ENCODE measurements at places on chromosomes 6 and 20. TPM values are rescaled to one million over a fixed set of nuclear protein-coding genes. Genes with fewer than 3 reads are reported as not detected.

Gene CD40
- 6.1 TPM for total RNA-seq

DNA sequence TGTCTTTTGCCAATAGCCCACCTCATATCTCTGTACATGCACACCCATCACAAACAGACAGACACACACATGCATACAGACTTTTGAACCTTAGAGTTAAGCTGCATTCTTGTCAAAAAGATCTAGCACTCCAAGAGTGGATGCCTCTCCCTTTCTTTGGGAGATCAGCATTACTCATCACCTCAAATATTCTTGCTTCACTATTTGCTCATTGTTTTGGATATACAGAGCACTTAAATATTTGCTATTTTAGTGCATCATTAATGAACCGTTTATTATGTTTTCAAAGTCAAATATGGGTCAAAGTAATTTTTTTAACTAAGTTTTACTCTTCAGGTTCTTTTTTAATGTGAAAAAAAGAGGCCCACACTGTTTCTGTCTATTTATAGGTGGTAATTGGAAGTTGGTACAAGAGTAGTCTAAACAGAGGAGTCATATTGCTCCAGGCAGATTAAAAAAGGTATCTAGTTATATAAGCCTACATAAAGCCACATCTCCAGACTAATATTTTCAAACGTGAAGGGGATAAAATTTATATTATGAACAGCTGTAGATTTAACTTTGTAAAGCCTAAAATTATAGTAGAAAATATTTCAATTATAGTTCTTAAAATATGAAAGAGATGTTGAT lies 102.6 kb downstream of the FLRT3 start:
- no peak for DNase-seq

DNA sequence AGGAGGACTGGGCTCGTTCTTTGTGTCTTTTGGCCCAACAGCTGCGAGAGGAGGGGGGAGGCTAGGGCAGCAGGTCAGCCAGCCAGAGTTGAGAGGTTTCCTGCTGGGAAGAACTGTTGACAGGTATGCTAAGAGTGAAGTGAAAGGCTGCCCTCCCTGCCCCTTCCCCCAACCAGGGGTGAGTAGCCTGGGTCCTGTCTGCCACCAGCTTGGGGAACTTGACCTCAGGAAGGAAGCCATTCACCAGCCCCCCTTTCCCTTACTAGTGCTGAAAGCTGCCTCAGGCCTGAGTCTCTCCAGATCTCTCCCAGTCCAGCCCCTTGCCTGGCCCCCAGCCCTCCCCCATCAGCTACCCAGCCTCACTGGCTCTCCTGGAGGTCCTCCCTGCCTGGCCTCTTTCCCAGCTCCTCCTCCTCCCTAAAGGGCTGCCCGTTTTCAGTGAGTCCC lies 20.7 kb upstream of the ZNF76 start:
- no peak for DNase-seq

GRCh38 chr20:5991623-5992441 lies 41.4 kb downstream of the MCM8 start:
- DNase-seq: no peak

- DNase-seq: no peak
These were observed 3.0 kb downstream of the RTEL1 start for GRCh38 chr20:63661108-63661507.

Gene SLC22A2
- total RNA-seq: not detected

Gene ACSS1
- 9.4 TPM for total RNA-seq

GRCh38 chr6:170122651-170123050 lies 168.2 kb downstream of the DLL1 start:
- DNase-seq: no peak

Measured in activated naive CD4-positive, alpha-beta T cell treated with anti-CD3 and anti-CD28 coated beads for 36 hours (primary cell).